ENCODE measurements at places on chromosomes 4 and X.

DNA sequence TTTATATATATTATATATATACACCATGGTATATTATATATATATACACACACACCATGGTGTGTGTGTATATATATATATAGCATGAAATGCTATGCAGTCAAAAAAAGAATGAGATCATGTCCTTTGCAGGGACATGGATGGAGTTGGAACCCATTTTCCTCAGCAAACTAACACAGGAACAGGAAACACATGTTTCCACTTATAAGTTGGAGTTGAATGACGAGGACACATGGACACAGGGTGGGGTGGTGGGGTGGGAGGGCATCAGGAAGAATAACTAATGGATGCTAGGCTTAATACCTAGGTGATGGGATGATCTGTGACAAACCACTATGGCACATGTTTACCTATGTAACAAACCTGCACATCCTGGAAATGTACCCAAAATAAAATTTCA is 293.6 kb upstream of the NDST3 start:
- no peak for DNase-seq

- no peak for DNase-seq
Observed at GRCh38 chrX:68994135-68994890, 165.5 kb downstream of the EFNB1 start.

DNA sequence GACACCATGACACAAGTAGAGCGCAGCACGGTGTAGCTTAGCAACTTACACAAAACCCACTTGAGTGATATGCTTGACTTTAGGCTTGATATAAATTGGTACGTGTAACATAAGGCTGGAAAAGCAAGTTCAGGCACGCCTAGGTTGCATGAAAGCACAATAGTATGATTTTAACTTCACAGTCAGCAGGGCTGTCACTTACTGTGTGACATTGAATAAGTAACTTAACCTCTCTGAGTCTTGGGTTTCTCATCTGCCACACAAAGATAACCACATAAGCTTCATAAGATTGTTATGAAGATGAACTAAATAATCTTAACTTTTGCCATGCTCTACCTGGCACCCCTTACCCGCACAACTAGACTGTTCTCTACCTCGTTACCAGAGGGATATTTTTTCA is 9.5 kb downstream of the SRD5A3 start:
- no peak for DNase-seq

GRCh38 chr4:577499-578450 is 1.7 kb upstream of the TMEM271 start:
- no peak for DNase-seq

GRCh38 chrX:127568691-127569090 is 483.5 kb downstream of the ACTRT1 start:
- no peak for DNase-seq

DNA sequence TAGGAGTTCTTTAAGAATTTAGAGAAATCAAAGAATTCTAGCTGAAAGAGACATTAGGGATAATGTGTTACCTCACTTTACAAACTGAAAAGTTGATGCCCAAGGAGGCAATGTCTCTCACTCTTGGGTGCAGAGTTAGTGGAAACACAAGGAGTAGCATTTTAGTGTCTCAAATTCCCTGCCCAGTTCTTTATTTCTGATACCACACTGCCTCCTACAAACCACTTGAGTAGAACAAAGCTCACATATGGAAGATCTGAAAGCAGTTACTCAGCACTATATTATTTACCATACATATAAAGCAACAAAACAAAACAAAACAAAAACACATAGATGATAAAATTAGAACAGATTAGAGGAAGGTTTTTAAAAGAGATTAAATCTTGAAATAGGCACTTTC is 124.2 kb downstream of the REELD1 start:
- DNase-seq = no peak

- no peak for DNase-seq
Observed at GRCh38 chrX:49103637-49104036, 19.9 kb downstream of the GPKOW start.

DNA sequence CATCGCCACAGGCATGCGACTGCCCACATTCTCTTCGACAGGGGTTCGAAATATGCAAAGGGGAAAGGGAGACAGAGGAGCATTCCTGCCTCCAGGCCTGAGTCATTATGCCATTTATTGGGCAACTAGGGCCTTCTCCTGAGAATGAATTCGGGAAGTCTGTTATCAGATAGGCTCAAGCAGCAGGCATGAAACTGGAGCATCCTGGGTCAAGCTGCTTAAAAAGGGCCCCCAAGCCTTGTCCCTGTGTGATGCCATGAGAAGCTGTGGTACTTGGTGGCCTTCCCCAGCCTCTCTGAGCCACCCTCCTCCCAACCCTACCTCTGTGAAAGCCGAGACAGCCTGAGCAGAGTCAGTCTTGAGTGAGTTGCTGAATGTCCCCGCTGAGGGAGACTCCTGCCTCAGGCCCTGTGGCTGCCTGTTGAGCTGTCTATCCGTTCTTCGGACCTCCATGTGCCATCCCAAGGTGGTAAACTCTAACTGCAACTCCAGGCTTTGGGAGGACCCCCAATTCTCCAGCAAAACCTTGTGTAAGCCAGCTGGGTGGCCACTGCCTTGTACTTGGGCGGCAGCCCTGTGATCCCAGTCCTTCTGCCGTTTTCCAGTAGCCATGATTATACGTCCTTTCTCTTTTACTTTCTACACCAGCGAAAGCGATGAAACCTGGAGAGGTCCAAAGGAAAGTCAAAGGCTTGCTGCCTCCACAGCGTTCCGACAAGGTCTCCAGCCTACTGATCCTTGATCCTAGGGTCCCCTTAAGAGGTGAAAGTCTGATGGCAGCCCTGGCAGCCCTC is 37.7 kb downstream of the NBDY start:
- DNase-seq = no peak

- DNase-seq = no peak
Observed at GRCh38 chr4:70624226-70624793, 4.2 kb upstream of the ENAM start.

DNA sequence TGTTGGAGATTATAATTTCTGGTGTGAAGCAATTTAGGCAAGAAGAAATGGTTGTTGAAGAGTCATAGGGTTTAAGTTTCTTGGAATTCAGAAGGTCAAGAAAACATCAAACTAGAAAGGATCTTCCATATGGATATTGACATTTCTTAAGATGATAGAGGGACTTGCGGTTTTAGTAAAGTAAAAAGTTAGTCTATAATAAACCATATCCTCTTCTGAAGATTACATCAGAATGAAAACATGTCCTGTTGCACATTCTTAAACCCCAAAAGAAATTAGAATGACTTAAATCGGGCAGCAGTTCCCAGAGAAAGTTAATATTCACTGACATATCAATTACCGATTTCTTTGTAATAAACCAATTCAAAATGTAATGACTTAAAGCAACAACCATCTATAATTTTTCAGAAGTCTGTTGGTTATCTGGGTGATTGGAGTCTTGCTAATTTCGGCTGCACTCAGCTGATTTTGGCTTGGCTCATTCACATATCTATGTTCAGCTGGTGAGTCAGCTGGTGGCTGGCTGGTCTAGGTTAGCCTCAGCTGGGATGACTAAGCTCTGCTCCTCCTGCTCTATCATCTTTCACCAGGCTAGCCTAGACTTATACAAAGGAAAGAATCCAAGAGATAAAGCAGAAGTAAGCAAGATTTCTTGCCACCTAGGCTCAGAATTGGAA is 24.4 kb upstream of the DYNLT3 start:
- DNase-seq = no peak

GRCh38 chr4:113968473-113968872 is 11.0 kb downstream of the ARSJ start:
- DNase-seq = no peak

GRCh38 chrX:103378990-103379389 is 2.7 kb downstream of the BEX3 start:
- no peak for DNase-seq

- no peak for DNase-seq
Observed at GRCh38 chr4:54572152-54572542, 85.6 kb upstream of the KIT start.

All from NCI-H446 (cell line).